Ureter (tissue), 1 donor: ENCODE measurements at places on chromosomes 2 and 18. TPM values are rescaled to one million over a fixed set of nuclear protein-coding genes. Genes with fewer than 3 reads are reported as not detected.

TBR1 gene
- total RNA-seq, result not detected

- DNase-seq, result no peak
Measured at GRCh38 chr2:240796543-240797499, 23.2 kb downstream of the KIF1A start.

GRCh38 chr18:2173486-2173885 is 397.8 kb downstream of the METTL4 start:
- no peak for DNase-seq

DNA sequence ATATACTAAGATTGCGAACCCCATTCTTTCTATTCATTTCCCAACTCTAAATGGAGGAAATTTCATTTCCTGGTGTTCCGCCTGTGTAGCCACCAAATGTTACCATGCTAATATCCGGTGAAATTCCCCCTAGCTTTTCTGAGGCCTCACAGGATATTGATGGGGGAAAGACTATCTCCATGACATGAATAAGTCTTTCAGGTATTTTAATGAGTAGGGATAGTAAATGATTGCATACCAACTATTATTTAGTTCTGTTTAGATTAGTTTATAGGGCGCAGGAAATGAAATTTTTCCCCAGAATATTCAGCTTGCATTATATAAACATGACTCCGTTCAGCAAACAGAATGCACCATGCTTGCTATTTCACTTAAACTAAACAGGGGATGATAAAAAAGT is 55.4 kb downstream of the COL5A2 start:
- no peak for DNase-seq

DNA sequence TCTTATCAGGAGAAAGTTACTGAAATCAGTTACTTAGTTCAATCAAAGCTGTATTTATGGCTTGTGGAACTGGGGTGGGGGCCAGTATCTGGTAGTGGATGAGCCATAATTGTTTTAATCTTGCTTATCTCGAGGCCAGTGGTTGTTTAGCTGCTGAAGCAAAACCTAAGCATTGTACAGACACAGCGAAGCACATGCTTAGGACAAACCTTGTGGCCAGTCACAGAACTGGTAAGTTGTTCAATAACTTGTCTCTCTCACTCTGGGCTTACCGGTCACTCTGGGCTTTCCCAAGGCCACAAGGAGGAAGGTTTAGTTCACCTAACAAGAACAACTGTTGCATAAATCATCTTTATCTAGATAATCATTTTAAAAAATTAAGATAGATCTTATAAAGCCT is 296.6 kb upstream of the NETO1 start:
- no peak for DNase-seq

DNA sequence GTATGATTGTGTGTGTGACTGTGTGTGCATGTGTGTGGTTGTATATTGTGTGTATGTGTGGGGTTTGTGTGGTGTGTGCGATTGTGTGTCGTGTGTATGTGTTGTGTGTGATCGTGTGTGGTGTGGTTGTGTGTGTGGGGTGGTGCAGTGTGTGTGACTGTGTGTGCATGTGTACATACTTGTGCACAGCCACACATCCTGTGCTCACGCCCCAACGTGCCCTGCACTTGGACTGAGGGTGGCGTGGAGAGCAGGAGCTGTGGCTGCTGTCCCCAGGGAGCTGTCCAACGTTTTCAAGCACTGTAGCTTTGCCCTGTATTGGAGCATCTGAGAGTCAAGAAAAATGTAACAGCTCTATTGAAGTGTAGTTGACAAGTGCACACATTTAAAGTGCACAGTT is 243.2 kb upstream of the HDAC4 start:
- DNase-seq, result no peak

RFX8 gene
- not detected for total RNA-seq

- no peak for DNase-seq
Measured at GRCh38 chr2:160397530-160397865, 96.1 kb downstream of the RBMS1 start.

GRCh38 chr18:9429662-9429993 is 45.7 kb upstream of the RALBP1 start:
- no peak for DNase-seq

DNA sequence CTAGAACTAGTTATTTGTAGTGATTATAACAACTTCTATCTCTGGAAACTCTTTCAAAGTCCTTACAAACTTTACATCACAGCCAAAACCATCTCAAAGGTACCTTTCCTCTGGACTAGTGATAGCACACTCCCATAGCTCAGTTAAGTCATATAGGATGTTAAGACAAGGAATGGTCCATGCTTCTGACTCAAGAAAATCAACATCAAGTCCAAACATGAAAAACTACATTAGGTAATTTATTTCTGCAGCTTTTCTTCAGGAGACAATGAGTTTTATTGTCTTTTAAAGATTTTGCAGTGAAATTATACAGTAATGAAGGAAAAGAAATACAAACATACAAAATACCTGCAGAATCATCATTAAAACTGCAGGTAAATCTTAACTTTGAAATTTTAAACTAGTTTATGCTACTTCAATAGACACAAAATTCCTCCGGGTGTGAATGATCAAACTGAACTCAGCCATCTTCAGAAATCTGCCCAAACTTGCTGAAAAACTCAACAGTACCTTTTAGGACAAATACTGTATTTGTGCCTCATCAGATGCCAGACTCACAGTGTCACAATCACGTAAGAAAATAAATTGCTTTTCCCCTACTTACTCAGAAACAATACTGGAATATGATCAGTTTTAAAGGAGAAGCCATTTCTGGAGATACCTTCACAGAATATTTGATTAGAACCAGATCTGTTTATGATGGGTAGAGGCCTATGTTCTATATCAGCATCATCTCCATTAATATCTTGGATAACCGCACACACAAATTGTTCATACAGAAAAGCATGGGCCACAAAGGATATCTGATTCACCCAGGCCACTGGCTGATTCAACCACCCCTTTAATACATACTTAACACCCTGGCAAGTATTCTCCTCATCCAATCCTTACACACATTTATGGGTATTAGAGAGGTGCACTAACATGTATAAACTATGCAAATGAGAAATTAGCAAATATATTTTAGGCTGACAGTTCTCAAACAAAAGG is 2.6 kb downstream of the TMEM131 start:
- no peak for DNase-seq

SLC4A3 gene
- 12.2 TPM for total RNA-seq

DNA sequence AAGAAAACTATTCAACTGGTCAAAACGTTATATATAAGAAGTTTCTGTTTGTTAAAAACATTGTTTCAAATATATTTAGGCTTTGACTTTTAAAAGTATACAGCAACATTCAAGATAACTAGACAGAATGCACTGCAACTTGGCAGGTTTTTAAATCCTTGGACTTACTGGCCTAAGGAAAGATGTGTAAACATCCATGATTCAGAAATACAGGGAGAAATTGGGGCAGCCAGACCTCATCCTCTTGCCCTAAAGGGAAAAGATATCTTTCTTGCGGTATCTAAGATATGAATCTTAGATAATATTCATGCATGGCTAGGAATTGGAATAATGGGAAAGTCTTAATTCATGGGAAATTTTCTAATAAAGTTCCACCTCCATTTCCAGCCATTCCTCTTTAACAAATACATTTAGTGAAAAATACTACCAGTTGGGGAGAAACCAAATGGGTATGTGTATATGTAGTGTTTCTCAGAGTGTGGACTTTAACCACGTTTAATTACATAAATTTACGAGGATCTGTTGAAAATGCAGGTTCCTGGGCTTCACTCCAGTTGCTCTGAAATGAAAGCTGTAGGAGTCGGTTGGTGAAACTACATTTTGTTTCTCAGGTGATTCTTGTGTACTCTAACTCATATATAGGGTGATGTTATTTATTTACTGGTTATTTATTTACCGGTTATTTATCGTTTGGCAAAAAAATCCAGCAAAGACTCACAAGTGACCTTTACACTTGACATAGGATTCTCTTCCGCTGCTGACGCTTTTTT is 587 bp upstream of the TANK start:
- DNase-seq, result no peak

CENPA gene
- 0.26 TPM for total RNA-seq

DNA sequence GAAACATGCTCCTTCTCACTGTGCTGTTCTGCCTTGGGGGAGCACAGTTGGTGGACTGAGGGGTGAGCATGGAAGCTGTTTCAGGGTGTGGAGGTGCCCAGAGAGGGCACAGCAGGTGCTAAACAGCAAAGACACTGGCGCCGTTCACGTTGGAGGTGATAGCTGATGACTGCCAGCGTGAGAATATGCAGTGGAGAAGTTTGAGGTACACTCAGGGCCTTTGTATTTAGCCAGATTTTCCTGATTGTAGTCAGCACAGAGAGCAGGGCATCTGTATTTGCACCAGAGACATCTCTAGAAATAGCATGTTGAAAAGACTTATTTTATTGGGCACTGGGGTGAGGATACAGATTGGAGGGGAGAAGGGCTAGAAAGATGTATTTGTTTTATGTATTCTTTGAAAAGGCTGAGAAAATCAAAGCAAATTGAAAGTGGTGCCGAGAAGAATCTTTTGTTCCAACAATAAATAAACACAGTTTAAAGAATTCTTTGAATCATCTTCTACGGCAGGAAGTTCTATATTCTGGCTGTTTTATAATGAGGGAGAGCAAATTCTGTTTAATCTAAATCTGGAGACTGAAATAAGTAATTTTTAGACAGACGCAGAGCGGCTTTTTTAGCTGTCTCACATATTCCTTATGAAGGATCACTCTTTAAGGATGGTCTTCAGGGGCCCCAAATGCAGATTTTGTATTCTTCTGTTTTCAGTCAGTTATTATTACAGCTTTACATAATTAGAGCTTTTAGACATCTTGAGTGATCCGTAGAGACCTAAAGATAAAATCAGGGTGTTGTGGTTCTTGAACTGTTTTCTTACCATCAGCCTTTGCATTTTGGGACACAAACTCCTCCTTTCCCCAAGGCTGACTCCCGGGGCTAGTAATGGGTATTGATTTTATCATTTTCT is 7.1 kb downstream of the ZNF532 start:
- DNase-seq, result no peak

DNA sequence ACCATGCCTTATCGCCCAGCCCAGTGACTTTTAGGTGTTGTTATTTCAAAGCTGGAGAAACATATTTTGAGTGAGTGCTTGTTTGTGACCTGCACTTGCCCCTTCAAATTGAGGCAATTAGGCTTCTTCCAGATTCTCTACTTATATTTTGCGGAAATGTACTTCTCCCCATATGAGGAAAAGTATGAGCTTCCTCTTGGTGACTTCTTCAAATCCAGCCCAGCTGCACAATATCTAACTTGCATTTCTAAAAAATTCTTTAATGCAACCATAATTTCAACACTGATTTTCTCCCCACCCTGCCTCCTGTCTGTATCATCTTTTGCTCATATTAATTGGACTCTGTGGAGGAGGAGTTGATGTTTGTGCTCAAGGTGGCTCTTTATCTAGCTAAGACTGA is 391.2 kb upstream of the POU3F3 start:
- DNase-seq, result no peak

ARHGEF4 gene
- 16.4 TPM for total RNA-seq

- no peak for DNase-seq
Measured at GRCh38 chr2:111030945-111031344, 89.8 kb upstream of the BCL2L11 start.

MARCO gene
- total RNA-seq, result 4.8 TPM

- no peak for DNase-seq
Measured at GRCh38 chr2:70212298-70212932, 21.6 kb upstream of the C2orf42 start.

DNA sequence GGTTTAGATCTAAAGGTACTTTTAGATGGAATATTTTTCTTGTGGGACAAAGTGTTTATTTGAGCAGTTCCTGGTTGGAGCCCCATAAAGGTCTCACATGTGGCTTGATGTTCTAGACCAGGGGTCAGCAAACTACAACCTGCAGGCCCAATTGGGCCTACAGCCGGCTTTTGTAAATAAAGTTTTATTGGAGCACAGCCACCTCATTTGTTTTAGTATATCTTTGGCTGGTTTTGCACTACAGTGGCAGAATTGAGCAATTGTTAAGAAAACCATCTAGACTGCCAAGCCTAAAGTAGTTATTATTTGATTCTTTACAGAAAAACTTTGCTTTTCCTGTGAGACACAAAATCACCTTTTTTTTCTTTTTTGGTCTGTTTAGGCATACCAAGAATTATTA is 41.6 kb downstream of the NDC80 start:
- DNase-seq, result no peak

GRCh38 chr18:10860382-10860781 is 289.0 kb downstream of the PIEZO2 start:
- no peak for DNase-seq

GRCh38 chr2:188523919-188524318 is 232.2 kb downstream of the GULP1 start:
- no peak for DNase-seq

DNA sequence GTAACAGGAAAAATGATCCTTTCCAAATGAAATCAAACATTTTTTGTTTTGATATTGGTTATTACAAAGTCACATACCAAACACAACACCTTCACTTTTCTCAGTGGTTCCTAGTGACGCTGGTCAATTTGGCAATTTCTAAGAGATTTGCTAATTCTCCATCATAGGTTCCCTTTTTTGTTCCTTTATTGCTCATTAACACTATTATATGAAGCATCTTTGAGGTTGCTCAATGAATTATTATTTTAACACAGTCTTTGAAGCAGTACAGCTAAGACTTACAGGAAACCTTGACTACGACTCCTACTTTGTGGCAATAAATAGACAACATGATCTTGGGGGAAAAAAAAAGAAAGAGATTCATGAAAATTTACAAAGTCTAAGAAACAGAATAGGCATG is 152.2 kb upstream of the VRK2 start:
- DNase-seq, result no peak

- DNase-seq, result no peak
Measured at GRCh38 chr2:70520825-70521224, 32.8 kb downstream of the TGFA start.

GRCh38 chr2:241314226-241315092 is 1.0 kb downstream of the HDLBP start:
- no peak for DNase-seq

- no peak for DNase-seq
Measured at GRCh38 chr2:126475031-126475430, 180.9 kb upstream of the GYPC start.

GRCh38 chr2:178782236-178782635 is 25.0 kb downstream of the TTN start:
- no peak for DNase-seq

- DNase-seq, result no peak
Measured at GRCh38 chr2:17620841-17621240, 80.3 kb downstream of the VSNL1 start.

RAMP1 gene
- 49.0 TPM for total RNA-seq

SELENOI gene
- total RNA-seq, result 35.7 TPM

RTN4 gene
- 337 TPM for total RNA-seq
